Activated CD4-positive, alpha-beta T cell treated with anti-CD3 and anti-CD28 coated beads, Interleukin-2, Interleukin-6, amounts not matched to agents 100 ng/mL and 50 ng/mL, durations not matched to agents 16 hours and 8 hours (primary cell): ENCODE measurements at places on chromosomes 1 and 21.
A peak's percentile ranks its signal among the peaks of the same experiment; 100 is the strongest.

GRCh38 chr1:48371598-48371997 is 100.4 kb downstream of the SPATA6 start:
- no peak for DNase-seq

DNA sequence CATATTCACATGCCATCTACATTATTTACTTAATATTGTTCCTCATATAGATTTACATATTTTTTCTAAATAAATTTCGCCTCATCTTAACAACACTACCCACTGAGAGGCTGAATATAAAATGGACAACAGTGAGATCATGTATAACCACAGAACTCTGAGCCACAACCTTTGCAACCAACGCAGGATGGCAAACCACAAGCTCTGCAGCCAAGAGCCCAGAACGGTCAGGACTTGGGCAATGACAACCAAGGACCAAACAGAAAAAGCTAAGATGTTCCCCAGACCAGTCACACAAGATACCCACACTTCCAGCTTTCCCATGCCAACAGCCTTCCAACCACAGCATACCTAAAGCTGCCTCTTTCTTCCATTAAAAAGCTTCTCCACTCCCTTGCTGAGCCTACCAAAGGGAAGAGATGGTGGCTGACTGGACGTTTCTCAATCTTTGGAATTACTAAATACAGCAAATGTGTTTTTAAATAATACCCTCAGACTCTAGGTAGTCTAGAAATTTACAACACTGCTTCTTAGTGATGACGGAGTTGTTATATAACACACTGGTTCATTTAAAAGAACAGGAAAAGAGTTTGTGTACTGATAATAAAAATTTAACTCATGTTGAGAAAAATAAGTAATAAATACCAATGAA is 117.9 kb downstream of the AKT3 start:
- DNase-seq = no peak

- no peak for DNase-seq
Observed at GRCh38 chr1:87201768-87202167, 126.9 kb upstream of the LMO4 start.

DNA sequence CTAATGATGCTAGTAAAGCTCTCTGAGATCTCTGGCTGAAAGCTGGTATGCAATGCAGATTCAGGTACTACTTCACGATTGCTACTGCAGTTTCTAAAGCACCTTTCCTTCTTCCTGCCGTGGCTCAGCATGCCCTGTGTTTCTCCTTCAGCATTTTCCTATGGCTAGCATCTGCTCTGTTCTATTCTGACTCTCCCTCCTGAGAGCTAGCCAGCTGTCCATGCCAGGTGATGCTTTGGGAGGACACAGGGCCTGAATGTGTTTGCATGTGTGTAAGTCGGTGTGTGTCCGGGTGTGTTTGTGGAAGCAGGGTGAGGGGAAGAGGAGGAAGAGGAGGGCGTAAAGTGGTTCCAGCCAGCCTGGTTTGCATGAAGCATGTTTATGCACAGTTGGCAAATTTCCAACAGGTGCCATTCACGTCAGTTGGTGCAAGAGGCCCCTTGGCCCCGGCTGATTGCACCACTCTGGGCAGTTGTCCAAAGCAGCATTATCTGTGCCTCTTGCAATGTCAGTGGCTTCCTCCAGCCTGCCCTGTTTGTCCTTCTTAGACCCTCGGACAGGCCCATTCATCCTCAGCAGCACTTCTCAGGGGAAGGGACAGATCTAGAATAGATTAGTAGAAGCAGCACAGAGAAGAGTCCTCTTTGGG is 433.3 kb downstream of the DISC1 start:
- DNase-seq = no peak

DNA sequence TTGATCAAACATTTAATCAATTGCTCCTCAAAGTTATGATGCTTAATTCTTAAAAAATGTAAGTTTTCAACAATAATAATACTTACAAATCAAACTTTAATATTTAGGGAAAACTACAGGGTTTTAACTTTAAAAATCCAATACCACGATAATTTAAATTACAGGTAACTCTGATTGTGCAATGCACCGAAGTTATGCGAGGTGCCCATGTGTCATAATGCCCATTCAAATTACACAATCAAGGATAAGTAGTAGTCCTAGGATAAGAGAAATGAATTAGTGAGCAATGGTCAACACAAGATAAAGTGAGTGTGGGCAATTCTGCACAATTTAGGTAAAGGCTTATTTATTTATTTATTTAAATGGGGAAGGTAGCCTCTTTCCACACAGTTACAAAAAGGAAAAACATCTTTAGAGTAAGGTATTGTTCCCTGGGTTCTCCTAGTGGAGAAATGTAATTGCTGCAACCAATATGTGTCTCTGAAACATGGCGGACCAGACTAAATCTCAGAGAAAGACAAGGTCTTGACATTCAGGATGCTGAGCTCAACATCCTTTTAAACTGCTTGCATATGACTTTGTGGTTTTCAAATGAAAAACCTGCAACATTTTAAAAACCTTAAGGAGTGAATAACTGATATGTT is 164.2 kb downstream of the TTLL7 start:
- no peak for DNase-seq

- DNase-seq = peak; percentile 83
Observed at GRCh38 chr1:169312084-169312954, 55.3 kb downstream of the NME7 start.

- peak; percentile 75 for DNase-seq
Observed at GRCh38 chr1:115063228-115063901, 25.9 kb downstream of the TSPAN2 start.

- DNase-seq = no peak
Observed at GRCh38 chr1:15923241-15923640, 52.7 kb downstream of the ZBTB17 start.

GRCh38 chr1:36729289-36729688 is 246.6 kb upstream of the CSF3R start:
- no peak for DNase-seq

DNA sequence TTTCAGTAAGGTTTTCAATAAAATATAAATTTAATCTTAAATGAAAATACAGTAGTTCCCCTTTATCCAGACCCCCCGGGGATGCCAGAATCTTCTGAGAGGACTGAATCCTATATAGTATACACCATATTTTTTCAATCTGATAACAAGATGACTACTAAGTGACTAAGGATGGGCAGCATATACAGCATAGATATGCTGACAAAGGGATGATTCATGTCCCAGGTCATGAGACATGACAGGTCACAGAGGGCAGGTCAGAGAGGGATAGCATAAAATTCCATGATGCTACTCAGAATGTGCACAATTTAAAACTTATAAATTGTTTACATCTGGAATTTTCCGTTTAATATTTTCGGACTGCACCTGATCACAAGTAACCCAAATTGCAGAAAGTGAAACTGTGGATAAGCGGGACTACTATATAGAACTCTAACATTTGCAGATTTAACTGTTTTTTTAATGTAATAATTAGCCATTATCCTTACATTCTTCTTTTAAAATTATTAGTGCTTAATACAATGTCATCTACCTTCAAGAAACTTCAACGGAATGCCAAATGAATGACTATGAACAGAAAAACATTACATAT is 48.8 kb downstream of the LRRC40 start:
- DNase-seq = no peak

- DNase-seq = no peak
Observed at GRCh38 chr1:63772876-63773275, 941 bp upstream of the ROR1 start.

DNA sequence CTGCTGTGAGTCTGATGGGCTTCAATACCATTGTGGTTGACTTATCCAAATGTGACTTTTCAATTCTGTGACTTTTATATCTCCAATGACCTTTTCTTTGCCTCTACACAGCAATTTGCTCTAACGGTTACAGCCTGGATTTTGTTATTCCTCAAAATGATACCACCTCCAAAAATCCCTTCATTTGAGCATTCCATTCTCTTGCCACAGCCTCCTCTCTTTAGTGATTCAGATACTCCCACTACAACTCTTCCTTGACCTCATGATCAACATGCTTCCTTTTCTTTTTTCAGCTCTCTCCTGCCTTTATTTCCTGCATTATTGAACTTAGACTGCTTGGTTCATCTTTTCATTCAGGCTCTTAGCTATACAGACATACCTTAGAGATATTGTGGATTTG is 16.6 kb upstream of the IL19 start:
- no peak for DNase-seq

GRCh38 chr1:34780528-34780927 is 486 bp upstream of the GJB3 start:
- no peak for DNase-seq

DNA sequence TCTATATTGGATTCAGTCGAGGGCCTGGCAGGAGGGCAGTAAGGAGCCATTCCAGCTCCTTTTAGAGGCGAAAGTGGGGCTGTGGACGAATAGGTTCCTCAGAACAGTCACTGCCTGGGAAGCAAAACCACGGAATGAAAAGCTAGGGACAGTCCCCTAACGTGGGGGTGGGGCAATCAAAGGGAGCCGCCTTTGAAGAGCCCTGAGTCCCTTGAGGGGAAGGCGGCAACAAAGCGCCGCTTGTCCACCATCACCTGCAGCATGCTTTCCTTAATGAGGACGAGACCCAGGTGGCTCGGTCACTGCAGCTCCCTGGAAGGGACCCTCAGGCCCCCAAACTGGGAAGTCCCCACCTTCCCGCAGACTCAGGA is 184.7 kb downstream of the ETS2 start:
- no peak for DNase-seq

DNA sequence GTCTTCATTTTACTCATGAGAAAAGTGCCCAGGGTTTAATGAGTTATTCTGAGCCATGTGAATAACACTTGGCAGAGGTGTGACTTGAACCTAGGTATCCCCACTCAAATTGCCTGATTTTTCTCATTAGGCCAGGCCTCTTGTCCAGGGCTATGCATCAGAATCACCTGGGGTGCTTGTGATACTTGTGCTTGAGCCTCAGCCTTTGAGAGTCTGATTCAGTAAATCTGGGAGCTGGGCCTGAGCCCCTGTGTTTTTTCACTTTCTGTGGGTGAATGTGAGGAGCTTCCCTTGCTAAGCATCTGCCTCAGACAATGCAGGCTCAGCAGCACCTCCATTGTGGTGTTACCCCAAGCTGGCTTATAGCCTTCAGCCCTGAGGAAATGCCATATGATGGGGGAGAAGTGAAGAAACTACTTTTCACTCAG is 127.1 kb downstream of the S1PR1 start:
- DNase-seq = no peak

- no peak for DNase-seq
Observed at GRCh38 chr1:109133815-109134214, 19.9 kb downstream of the ELAPOR1 start.

GRCh38 chr1:232922485-232922884 is 27.9 kb upstream of the NTPCR start:
- DNase-seq = no peak

- DNase-seq = no peak
Observed at GRCh38 chr1:156073740-156074139, 8.5 kb downstream of the MEX3A start.

DNA sequence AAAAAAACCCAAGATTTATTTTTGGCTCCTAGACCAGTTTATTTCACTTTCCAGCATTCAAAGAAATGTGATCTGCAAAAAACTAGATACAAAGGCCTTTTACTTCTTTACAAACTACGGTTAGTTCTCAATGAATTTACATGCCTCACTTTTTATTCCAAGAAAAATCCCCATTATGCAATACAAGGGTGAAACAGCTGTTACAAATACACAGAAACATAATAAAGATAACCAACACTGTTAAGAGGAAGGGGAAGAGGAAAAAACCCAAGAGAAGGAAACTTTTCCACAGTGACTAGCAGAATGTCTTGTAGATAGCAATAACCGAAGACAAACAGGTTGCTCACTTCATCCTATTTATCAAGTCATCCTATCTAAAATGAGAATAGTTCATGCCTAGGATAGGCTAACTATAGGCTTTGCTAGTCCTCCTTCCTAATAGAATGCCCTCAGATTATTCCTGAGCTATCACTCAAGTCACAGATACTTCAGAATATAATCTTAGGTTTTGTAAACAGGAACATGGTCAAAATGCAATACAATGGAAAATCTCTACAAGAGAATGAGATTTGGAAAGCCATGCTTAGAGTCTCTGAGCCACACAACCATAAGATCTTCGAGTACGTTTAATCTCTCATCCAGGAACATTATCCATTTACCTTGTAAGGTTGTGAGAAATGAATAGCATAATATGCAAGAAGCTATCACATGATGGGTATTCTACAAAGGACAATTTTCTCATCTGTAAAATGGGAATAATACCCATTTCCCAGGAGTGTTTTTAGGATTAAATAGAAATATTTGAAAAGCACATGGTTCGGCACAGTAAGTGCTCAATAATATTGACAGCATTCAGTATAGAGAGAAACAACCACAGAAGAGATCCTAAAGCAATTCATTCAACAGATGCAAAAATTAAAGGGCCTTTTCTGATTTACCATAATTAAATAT is 5.4 kb downstream of the PNRC2 start:
- DNase-seq = no peak

GRCh38 chr21:41953249-41953830 is 478 bp downstream of the C2CD2 start:
- DNase-seq = no peak

- DNase-seq = no peak
Observed at GRCh38 chr1:244705261-244706234, 52.6 kb downstream of the DESI2 start.
